Astrocyte of the spinal cord (primary cell): ENCODE measurements at places on chromosomes 11 and 22.
A peak's percentile ranks its signal among the peaks of the same experiment; 100 is the strongest.

- DNase-seq, result no peak
Measured at GRCh38 chr22:47943729-47944700, 1181.6 kb downstream of the TBC1D22A start.

DNA sequence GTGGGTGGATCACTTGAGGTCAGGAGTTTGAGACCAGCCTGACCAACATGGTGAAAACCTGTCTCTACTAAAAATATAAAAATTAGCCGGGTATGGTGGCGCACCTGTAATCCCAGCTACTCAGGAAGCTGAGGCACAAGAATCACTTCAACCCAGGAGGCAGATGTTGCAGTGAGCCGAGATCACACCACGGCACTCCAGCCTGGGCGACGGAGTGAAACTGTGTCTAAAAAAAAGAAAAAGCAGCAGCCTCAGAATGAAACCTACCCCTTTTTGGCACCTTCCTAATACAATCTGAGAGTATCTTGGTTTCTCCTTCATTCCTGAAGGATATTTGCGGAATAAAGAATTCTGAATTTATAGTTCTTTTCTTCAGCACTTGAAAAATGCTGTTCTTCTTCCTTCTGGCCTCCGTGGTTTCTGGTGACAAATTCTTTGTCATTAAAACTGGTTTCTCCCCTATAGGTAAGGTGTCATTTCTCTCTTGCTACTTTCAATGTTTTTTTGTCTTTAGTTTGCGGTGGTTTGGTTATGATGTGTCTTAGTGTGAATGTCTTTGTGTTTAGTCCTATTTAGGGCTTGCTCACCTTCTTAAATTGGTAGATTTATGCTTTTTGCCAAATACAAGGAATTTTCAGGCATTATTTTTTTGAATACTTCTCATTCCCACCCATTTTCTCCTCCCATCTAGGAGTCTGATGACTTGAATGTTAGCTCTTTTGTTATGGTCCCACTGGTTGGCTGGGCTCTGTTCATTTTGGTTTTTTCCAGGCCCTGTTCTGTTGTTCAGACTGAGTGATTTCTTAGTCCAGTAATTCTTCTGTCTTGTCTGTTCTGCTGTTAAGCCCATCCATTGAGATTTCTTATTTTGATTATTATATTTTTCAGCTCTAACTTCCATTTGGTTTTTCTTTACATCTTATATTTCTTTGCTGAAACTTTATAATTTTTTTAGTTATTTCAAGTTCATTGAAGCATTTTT lies 15.4 kb downstream of the ASRGL1 start:
- DNase-seq, result no peak

- DNase-seq, result no peak
Measured at GRCh38 chr11:79957702-79958101, 516.9 kb upstream of the TENM4 start.

GRCh38 chr11:121575963-121576290 lies 123.2 kb upstream of the SORL1-AS1 start:
- no peak for DNase-seq

DNA sequence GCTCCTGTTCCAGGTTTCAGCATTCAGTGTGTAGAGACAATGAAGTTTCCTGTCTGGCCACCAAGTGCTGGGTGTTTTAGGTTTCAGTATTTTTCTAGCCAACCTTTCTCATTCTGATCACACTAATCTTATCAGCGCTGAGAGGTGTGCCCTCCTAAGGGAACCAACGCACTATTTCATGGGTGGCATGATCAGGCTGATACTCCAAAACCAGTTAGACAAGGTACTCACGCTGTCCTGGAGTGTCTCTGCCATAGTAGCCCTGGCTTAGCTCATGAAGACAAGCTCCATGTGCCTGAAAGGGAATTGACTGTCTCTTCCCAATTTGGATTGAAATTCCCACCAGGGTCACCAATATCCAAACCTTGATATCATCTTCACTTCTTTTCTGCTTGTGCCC lies 8.0 kb upstream of the RAB38 start:
- no peak for DNase-seq

DNA sequence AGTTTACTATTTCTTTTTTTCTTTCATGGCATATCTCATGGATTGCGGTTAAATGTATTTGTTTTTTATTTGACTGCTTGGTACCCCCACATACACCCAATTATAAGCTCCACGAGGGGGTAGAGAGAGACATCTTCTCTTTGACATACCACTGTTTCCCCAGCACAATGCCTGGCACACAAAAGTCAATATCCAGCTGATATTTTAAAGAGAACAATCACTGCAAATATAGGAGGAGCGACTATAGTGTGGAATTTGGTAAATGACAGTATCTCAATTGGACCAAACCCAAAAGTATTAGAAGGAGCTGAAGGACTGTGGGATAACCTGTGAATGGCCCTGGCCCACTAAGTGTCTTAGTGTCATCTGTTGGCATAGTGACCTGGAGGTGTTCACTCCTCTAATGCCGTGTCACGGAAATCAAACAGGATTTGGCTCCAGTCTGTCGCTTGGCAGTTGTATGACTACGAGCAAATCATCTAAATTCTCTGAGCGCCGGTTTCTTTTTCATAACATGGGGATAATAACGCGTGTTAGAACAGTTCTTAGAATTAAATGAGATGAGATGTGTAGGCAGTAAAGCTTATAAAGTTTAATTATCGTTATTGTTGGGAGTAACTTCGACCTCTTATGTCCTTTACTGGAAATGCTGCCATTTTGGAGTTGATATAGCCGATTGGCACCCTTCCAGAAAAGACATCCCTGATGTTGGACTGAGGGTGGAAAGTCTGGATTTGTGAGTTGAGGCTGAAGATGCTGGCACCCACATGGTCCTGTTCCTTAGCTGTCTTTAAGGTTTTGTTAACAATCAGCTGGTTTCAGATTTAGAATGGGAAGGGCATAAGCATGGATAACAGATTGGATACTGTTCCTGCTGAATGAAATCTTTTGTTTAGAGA lies 144.5 kb downstream of the DBX1 start:
- no peak for DNase-seq

GRCh38 chr11:84398017-84398626 lies 1112.0 kb upstream of the CCDC90B start:
- peak; percentile 24 for DNase-seq

DNA sequence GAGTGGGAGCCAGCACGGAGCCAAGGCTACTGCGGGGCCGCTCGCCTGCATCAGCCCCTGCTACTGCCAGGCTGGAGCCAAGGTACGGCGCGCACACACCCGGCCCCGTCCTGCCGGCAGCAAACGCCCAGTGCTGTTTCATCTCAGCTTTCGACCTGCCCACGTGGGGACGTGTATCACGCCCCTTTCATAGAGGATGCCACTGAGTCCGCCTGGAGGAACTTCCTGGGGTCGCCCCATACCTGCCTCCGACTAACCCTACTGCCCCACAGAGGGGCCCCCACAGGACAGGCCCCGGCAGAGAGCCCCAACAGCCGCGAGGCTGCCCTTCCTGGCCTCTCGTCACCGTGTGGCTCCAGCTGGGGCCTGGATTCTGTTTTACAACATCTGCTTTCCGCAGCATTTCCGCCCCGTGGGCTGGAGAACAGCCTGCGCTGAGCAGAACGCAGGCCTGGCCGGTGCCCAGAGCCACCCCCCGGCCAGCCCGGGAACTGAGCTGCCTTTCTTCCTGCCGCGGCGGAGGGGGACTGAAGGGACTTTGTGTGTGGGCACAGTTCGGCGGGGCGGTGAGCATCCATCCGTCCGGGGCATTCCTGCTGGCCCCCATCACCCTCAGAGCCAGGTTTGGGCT lies 22.9 kb upstream of the ARHGAP8 start:
- DNase-seq, result peak; percentile 50

DNA sequence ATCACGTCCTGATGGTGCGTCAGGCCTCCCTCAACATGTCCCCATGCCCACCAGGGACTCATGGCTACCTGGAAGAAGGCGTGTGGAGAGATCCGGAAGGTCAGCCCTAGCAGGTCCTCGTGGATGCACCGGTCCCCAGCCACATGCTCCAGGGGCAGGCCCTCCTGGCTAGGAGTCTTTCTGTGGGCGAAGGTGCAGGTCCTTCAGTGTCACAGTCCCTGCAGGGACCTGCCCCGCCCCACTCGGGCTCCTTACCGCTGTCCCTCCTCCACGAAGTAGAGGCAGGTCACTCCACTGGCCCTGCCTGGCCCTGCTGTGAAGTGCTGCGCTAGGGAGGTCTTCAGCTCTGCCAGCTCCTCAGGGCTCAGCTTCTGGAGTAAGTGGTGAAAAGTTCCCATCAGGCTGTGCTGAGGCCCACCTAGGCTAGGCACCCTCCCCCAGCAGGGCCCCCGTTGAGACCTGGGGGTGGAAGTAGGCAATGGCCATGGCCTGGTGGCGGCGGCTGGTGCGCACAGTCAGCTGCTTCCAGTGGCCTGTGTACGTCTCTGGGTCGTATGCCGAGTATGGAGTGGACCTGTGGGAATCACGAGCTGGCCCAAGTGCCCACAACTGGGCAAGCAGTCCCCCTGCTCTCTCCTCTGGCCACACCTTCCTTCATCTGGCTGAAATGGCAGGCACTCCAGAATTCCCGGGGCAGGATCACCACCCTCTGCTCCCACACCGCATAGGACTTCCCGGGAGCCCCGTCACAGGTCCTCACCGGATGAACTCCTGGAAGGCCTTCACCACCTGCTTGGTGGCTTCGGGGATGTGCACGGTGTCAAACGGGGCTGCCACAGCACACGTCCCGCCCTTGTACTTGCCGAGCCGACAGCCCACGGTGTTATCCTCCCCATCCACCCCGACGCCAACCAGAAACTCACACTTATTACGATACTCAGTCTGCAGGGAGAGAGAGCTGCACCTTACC lies 1.1 kb upstream of the RANBP1 start:
- DNase-seq, result no peak

DNA sequence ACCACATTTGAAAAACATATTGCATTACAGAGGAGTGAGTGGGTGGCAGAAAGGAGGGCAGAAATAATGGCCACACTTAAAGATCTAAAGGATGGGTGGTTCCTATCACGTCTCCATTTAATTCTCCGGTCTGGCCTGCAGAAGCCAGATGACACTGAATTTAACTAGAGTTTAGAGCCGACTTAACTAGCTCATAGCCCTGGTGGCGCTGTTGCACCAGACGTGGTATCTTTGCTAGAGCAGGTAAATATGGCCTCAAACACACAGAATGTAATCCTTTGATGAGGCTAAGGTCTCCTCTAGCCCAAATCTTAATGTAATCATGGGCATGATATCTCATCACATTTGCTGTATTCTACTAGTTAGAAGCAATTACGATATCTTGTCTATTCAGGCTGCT lies 51.5 kb upstream of the GAL start:
- DNase-seq, result peak; percentile 74

DNA sequence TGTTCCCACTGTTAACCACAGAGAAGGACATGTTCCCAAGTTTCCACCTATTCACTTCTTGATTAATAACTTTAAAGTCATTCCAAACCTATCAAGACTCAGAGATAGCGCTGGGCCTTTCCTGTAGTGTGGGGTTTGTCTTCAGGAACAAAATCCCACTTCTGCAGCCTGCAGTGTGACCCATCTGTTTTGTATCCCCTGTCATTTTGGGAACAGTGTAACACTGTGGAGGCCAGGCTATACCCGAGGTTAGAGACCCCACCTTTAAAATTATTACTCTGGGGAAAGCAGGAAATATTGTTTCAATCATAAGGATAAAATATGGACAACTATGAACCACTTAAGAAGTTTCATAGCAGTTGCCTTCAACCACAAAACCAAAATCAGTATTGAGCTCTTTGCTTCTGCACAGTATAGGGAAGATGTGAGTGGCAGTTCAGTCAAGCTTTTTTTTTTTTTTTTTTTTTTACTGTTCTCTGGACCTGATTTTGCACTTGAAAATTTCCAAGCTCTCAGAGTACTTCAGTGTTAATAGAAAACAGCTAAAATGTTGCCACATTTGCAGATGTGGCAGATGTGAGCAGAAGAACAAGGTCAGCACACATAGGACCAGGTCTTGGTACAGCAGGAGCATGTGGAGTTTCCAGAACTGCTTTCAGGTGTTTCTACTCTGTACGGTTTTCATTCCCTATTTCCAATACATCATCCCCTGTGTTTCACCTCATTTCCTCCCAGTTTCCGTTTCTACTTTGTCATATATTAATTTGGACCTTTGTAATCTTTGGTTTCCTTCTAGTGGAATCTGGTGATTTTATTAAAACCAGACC lies 121.5 kb downstream of the MAML2 start:
- DNase-seq, result no peak

- no peak for DNase-seq
Measured at GRCh38 chr11:69654001-69654659, 13.2 kb downstream of the CCND1 start.

GRCh38 chr11:92123540-92123939 lies 101.1 kb upstream of the FAT3 start:
- peak; percentile 77 for DNase-seq

DNA sequence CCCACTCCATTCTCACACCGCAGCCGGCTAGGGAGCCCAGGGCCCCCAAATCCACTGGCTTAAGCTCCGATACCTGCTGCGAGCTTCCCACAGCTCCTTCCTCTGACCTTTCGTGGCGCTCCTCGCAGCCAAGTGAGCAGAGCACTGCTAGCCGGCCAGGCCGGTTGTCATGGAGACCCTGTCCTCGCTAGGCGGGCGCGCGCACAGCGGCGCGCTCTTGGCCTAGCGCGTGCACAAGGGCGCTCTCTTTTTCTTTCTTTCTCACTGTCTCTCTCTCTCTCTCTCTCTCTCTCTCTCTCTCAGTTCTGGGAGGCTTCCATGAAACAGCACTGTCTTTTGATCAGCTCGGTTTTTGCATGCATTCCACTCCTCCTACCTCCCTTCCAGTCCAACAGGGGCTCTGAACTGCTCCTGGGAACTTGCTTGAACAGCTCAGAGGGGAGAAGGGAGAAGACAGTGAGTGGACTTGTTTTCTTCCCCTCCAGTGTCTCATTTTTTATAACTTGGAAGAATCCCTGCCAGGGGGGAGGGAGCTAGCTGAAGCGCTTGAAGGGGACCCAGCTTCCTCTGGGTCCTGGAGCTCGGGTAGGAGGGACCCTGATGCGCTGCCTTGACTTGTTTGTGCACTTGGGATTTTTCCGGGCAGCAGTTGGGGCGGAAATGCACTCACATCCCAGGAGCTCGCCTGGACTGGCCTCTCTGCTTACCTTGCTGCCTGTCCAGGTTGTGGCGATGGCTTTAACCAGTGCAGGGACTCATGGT lies 100.3 kb upstream of the AKIP1 start:
- peak; percentile 89 for DNase-seq

DNA sequence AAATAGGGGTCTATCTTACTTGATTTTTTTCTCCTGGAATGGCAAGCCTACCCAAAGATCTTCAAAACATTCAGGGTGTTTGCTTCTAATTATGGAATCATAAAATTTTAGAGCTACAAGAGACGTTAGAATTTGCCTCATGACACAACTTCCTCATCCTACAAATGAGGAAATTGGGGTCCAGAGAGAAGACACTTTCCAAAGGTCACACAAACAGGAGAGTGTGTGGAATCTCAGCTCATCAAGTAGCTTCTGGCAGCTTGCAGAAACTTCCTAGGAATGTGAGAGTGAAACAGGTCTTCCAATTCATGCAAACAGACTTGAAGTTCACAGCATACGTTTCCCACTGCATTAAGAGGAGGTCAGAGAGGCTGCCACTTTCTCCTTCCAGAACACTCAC lies 976.0 kb downstream of the OPCML start:
- no peak for DNase-seq

DNA sequence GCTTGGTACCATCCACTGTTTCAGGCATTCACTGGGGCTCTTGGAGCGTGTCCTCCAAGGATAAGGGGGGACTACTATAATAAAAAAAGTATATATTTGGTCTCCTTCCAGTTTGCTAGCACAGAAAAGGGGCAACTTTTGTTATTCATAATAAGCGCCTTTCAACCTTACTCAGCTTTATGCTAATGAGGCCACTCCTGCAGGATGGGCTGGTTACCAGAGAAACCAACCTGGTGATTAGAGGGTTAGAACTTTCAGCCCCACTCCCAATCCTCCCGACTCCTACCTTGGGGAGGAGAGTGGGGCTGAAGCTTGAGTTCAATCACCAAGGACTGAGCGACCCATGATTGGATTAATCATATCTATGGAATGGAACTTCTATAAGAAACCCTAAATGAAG lies 31.8 kb downstream of the PPFIBP2 start:
- no peak for DNase-seq
